Sciatic nerve (tissue), 2 donors: ENCODE measurements at places on chromosomes 3 and 15.

GRCh38 chr3:196971094-196971698 lies 2.6 kb upstream of the PIGZ start:
- no peak for DNase-seq

DNA sequence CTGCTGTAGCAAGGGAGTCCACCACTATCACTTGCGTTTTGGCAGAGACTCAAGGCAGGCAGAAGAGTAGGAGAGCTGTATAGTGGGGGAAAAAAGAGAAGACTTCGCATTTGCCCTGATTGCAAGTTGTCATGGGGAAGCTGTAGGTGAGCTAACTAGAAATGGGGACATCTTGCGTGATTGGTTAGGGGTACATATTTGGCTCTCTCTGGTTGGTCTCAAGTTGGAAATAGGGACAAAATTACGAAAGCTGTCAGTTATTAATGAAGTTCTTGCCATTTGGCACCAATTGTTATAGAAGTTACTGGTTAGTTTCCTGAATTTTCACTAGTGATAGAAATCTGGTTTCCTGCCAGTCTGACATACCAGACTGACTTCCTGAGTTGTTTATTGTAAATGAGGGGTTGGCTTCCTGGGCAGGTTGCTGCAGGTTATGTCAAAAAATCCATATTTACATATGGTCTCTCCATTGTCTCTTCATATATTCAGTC lies 8.2 kb upstream of the SENP7 start:
- DNase-seq = no peak

- DNase-seq = no peak
Observed at GRCh38 chr3:87710028-87710427, 348.8 kb downstream of the CGGBP1 start.

- no peak for DNase-seq
Observed at GRCh38 chr15:62656071-62656470, 386.5 kb upstream of the TPM1 start.

- DNase-seq = no peak
Observed at GRCh38 chr3:46124216-46125177, 83.6 kb downstream of the CCR1 start.
